ENCODE measurements at places on chromosomes 7 and 10.
A peak's percentile ranks its signal among the peaks of the same experiment; 100 is the strongest.

- no peak for DNase-seq
Observed at GRCh38 chr7:2230226-2230625, 2.5 kb downstream of the MAD1L1 start.

GRCh38 chr10:28620251-28620650 lies 57.1 kb upstream of the BAMBI start:
- no peak for DNase-seq

DNA sequence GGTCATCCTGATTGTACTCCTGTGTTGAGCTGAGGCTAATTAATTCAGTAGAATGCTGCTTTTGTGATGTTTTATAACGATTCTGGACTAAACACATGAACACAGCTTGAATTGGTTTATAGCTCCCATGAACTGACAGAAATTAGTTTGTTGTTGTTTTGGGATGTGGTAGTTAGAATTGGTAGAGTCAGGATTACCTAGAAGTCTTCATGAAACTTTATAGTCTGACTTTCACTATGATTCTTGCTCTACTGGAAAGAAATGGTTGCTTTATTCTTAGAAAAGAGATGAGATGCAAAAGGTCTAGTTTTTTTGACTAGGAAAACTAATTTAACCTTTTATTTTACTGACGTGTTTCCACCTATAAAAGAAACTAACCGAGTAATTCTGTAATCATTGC lies 23.4 kb upstream of the TRUB1 start:
- DNase-seq: no peak

DNA sequence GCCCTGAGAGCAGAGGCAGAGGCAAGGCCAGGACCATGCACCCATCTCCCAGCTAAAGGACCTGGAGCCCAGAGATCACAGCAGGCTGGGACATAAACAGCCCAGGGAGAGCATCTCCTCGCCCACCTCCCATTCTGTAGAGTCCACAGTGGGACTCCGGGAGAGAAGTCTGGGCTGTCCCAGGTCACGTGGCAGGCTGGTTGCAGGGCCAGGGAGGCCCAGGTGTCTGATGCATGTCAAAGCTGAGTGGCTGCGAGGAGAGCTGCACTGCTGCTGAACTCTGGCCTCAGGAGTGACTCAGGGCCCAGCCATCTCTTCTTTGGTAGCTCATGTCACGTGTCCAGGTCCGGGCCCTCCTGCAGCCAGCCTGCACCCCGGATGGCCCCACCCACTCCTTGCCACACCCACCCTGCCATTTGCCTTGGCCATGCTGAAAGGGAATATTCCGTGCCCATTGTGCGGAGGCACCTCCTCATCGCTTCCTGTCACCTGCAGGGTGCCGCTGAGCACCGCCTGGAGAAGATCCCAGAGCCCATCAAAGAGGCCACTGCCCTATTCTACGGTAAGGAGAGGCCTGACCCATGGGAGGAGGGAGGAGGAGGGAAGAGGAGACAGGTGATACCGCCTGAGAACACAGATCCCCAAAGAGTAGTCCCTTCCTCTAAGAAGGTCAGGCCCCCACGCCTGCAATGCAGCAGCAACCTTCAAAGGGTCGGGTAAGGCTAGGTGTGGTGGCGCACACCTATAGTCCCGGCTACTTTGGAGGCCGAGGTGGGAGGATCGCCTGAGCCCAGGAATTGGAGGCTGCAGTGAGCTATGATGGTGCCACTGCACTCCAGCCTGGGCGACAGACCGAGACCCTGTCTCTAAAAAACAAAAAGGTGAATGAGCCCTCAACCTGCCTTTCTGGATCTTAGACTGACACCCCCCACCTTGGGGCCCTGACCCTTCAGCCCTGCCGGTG lies 12.6 kb upstream of the SH2B2 start:
- no peak for DNase-seq

DNA sequence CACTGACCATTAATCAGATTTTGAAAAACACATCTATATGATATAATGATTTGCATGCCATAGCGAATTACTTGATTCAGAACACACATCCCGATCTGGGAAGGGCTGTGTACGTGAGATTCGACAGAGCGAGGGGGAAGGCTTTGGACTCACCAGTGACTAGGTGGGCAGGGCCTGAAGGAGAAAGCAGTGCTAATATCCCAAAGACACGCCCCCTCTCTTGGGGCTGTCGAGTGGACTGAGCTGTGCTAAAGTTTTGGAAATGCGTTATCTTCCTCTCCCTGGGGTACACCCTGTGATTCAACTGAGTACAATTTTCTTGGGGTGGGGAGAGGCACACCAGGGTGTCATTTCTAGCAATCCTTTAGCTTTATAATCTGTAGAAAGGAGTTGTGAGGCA lies 1.8 kb downstream of the LRRC17 start:
- no peak for DNase-seq

DNA sequence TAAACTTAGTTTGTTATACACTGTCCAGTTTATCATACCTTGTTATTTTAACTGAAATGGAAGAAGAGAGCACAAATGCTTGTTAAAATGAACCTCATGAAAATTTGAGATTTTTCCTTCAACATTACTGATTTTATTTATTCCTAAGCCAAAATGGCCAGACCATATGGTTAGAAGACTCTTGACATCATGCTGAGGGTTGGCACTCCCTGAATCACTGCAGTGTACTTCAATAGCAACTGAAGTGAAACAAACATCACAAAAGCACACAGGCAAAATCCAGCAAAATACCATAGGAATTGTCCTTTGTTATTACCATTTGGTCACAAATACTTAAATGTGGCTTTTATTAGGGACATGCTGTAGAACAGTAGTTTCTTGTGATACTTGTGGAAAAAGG lies 347.8 kb downstream of the NXPH1 start:
- no peak for DNase-seq

GRCh38 chr7:107972075-107972482 lies 30.9 kb downstream of the LAMB1 start:
- DNase-seq: no peak

DNA sequence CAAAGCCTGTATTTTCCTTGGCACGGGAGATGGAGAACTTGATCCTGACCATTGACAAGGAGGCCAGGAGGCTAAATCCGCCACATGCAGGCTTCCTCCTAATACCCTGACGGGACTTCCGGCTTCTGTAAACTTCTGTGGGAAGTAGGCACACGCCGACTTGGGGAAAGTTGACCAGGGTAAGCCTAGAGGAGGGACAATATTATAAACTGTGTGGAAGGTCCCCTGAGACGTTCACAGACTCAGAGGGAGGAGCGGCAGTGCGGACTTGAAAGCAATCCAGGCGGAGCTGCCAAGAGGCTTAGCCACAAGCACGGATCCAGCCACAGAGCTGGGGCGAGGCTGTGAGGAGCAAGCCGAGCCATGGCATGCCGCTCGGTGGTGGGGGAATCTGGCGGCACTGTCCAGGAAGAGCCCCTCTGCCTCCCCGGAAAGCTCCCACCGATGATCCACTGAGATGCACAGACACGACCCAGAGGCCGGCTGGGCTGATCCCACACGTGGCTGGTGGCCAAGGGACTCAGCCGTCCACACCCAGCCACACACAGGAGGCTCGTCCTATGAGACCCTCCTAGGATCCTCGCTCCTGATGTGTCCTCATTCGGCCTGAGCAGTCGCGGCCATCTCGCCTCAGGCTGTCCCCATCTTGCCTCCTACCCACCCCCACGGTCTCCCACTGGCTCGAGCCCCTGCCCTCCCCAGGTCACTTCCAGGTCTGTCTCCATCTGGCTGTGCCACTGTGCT lies 40.0 kb upstream of the INSIG1 start:
- no peak for DNase-seq

GRCh38 chr7:37669818-37670217 lies 13.7 kb upstream of the GPR141 start:
- DNase-seq: no peak

GRCh38 chr10:22607261-22607660 lies 107.1 kb downstream of the PIP4K2A start:
- no peak for DNase-seq

- DNase-seq: no peak
Observed at GRCh38 chr7:29102558-29103151, 43.7 kb downstream of the CPVL start.

DNA sequence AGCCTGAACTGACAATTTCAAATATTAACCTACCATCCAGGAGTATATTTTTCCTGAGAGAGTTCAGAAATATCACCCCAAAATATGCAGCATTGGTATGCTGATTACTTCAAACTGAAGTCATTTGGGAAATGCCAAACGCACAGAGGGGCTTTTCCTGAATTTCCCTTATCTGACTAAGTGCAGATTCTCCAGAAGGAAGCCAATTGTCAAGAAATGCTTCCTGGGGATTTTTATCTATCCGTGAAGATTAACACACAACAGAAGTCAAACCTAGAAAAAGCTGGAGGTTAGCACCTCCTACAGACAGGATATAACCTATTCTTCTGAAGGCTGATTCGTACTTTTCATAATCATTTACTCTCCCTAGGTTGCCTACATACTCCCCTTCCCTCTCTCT lies 91.0 kb downstream of the AKR1D1 start:
- no peak for DNase-seq

GRCh38 chr7:70719125-70719524 lies 412.8 kb upstream of the GALNT17 start:
- no peak for DNase-seq

- no peak for DNase-seq
Observed at GRCh38 chr10:32446536-32447406, 831 bp downstream of the CCDC7 start.

DNA sequence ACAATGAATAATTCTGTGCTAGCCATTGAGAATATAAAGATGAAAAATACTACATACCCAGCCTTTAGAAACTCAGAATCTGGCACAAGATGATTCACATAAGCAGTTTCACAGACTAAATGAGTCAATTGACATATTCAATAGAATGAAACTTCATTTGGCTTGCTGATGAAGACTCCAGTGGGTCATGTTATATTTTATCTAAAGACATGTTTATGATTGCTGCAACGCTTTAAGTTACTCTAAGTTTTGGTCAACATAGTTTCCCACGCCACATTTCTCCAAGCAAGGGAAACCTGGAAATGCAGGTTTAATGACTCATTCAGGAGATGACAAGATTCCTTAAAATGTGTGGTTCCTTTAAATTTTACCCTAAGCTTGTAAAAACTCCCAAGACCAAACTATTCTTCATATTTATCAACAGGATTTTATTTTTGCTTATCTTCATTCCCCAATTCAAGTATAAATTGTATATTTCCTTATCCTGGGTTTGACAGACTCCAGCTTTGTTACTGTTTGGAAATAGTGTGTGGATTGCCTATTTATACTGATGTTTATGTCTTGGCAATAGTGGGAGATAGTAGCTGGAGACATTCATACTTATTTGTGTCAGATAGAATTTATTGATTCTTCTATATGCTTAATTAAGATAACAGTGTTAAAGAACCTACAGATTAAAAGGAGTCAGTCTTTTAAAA lies 6.6 kb downstream of the SEMA3A start:
- no peak for DNase-seq

DNA sequence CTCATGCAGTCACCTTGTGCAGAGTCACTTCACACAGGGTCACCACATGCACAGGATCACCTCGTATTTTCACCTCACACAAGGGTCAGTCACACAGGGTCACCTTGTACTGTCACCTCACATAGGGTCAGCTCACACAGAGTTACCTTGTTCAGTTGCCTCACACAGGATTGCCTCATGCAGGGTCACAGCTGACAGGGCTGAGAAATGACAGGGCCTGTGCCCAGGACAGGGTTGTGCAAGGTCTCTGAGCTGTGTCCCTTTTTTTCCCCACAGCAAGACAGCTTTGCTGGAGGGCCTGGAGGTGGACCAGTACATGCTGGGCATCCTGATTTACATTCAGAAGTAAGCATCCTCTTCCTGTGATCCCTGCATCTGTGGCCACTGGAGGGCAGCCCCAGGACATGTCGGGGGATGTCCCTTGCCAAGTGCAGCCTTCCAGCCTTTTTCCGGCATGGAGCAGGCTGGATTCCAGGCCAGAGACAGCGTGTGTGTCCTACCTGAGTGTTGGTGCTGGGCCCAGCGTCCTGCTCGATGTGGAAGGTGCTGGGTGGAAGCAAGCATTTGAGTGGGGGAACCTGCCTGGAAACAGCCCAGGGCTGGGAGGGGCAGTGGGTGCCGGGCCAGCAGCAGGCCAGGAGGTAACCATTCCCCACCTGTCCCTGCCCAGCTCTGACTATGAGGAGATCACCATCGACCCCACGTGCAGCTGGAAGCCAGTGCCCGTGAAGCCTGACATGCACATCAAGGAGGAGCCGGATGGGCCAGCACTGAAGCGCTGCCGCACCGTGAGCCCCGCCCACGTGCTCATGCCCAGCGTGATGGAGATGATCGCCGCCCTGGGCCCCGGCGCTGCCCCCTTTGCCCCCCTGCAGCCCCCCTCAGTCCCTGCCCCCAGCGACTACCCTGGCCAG lies 16.3 kb downstream of the ZMIZ2 start:
- DNase-seq: no peak

GRCh38 chr10:62037890-62038608 lies 136.6 kb downstream of the ARID5B start:
- no peak for DNase-seq

- no peak for DNase-seq
Observed at GRCh38 chr7:140674899-140675701, 2.4 kb downstream of the ADCK2 start.

DNA sequence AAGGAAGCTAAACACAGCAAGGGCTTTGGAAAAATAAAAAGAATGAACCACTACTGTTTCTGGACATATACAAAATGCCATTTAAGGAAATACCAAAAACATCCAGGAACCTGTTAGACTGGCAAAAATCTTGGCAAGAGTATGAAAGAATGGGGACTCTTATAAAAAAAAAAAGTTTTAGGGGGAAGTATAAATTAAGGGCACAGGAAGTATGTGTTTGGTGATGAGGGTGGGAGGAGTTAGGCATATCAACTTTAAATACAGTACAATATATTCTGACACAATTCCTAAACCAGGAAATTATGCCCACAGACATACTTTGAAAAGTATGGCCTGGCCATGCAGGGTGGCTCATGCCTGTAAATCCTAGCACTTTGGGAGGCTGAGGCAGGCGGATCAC lies 74.2 kb downstream of the WAPL start:
- no peak for DNase-seq

GRCh38 chr7:130141161-130141883 lies 63.9 kb downstream of the TMEM209 start:
- no peak for DNase-seq

GRCh38 chr10:43043342-43043772 lies 33.5 kb upstream of the RET start:
- DNase-seq: no peak

DNA sequence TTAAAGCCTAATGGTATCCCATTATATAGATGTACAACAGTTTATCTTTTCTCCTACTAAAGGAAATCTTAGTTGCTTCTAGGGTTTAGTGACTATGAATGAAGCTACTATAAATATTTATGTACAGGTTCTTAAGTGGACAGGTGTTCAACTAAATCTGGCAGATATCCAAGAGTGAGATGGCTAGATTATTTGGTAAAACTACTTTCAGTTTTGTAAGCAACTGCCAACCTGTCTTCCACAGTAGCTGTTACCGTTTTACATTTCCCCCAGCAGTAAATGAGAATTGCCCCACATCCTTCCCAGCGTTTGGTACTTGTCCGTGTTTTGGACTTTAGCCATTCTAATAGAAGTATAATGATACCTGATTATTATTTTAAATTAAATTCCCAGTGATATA lies 144.9 kb upstream of the MAGI2 start:
- DNase-seq: peak; percentile 67
